ENCODE measurements at places on chromosomes 7 and 10. TPM values are rescaled to one million over a fixed set of nuclear protein-coding genes. Genes with fewer than 3 reads are reported as not detected.

HHEX gene
- 0.54 TPM for total RNA-seq

SMNDC1 gene
- 5.1 TPM for total RNA-seq

RFC2 gene
- total RNA-seq = 23.1 TPM

C7orf57 gene
- not detected for total RNA-seq

STAM gene
- 38.7 TPM for total RNA-seq

APBB1IP gene
- 9.4 TPM for total RNA-seq

- no peak overlapping the region for H3K4me3 ChIP-seq
- no peaks in the 10 kb centered on the region for H3K36me3 ChIP-seq
- peak overlapping the region; percentile 76 for H3K27ac ChIP-seq
- H3K27me3 ChIP-seq = no peaks in the 10 kb centered on the region
Measured at GRCh38 chr10:4082861-4083260, 297.9 kb upstream of the KLF6 start.

DNA sequence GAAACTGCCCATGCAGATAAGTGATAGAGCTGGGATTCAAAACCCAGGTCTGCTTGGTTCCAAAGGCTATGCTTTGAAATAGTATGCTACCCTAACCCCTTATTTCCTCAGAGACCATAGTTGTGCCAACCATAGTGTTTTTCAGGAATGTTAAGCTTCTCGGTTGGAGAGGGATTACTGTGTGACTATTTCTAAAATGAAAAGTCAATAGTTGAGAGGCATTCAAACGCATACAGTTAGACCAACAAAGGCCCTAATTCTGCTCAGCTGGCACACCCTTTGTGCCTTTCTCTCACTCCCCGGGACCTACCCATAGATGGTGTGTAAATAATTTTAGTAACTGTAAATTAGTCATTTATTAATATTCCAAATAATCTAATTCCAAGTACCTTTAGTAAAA, 64.6 kb upstream of the RNF148 start:
- H3K27me3 ChIP-seq = no peaks in the 10 kb centered on the region
- H3K27ac ChIP-seq = no peak overlapping the region
- no peak overlapping the region for H3K4me3 ChIP-seq
- no peaks in the 10 kb centered on the region for H3K4me1 ChIP-seq
- no peak for DNase-seq

- H3K27me3 ChIP-seq = peaks cover 42% of the 10 kb centered on the region
- no peaks in the 10 kb centered on the region for H3K36me3 ChIP-seq
- no peaks in the 10 kb centered on the region for H3K4me1 ChIP-seq
Measured at GRCh38 chr10:101772017-101772894, 3.7 kb downstream of the FGF8 start.

GRCh38 chr7:15720849-15721471, 34.5 kb upstream of the MEOX2 start:
- H3K36me3 ChIP-seq = no peaks in the 10 kb centered on the region
- no peak overlapping the region for H3K4me3 ChIP-seq
- no peaks in the 10 kb centered on the region for H3K27me3 ChIP-seq
- H3K27ac ChIP-seq = no peak overlapping the region
- no peaks in the 10 kb centered on the region for H3K4me1 ChIP-seq

GRCh38 chr7:83947260-83947659, 247.3 kb downstream of the SEMA3A start:
- H3K4me1 ChIP-seq = no peaks in the 10 kb centered on the region
- H3K27me3 ChIP-seq = no peaks in the 10 kb centered on the region
- no peak overlapping the region for H3K4me3 ChIP-seq
- H3K27ac ChIP-seq = no peak overlapping the region
- DNase-seq = peak; percentile 22

DNA sequence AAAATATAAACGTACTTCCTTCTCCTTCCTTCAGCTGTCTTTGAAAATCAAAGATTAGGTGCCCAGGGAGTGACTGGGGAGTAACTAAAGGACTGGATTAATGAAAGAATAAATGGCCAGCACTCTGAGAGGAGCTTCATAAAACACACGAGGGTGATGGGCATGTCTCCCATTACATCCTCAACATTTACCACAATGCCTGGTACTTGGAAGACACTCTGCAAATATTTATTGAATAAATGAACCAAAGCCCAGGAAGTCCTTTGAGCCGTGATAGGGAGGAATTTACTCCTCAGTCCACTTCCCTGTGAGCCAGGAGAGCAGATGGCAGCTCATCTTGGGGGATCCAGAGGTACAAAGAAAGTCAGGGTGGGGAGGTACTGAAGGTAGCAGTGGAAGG, 96.3 kb downstream of the RAB11FIP2 start:
- no peak overlapping the region for H3K4me3 ChIP-seq
- no peaks in the 10 kb centered on the region for H3K36me3 ChIP-seq
- DNase-seq = no peak
- H3K27me3 ChIP-seq = peaks cover 30% of the 10 kb centered on the region

DNA sequence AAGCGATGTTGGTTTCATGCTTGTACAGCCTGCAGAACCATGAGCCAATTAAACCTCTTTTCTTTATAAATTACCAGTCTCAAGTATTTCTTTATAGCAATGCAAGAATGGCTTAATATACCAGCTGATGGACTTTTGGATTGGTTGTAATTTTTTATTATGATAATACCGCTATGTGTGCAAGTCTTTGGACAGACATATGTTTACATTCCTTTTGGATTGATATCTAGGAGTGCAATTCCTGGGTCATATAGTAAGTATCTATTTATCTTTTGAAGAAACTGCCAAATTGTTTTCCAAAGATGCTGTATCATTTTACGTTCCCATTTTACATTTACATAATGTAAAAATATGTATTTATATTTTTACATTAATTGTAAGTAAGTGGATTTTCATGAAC, 81.2 kb upstream of the PIP4K2A start:
- H3K27me3 ChIP-seq = no peaks in the 10 kb centered on the region
- H3K36me3 ChIP-seq = no peaks in the 10 kb centered on the region

GRCh38 chr10:13515467-13515866, 13.3 kb downstream of the BEND7 start:
- H3K27ac ChIP-seq = no peak overlapping the region
- no peak overlapping the region for H3K4me3 ChIP-seq
- H3K36me3 ChIP-seq = no peaks in the 10 kb centered on the region
- no peaks in the 10 kb centered on the region for H3K27me3 ChIP-seq

DNA sequence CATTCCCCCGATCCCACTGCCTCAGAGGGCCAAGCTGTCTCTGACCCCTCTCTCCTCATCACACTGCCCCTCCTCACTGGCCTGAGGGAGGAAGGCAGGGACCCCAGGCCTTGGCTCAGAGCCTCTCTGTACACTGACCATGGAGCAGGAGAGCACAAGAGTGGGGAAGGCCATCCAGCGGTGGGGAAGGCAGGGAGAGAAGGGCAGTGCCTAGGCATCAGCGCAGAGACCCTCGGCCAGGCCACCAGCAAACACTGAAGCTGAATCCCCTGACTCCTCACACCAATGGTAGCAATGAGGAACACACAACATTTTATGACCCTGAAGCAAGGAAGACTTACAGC, 14.8 kb downstream of the OGDHL start:
- no peaks in the 10 kb centered on the region for H3K4me1 ChIP-seq
- H3K36me3 ChIP-seq = no peaks in the 10 kb centered on the region
- DNase-seq = no peak
- peaks cover 16% of the 10 kb centered on the region for H3K27me3 ChIP-seq

DNA sequence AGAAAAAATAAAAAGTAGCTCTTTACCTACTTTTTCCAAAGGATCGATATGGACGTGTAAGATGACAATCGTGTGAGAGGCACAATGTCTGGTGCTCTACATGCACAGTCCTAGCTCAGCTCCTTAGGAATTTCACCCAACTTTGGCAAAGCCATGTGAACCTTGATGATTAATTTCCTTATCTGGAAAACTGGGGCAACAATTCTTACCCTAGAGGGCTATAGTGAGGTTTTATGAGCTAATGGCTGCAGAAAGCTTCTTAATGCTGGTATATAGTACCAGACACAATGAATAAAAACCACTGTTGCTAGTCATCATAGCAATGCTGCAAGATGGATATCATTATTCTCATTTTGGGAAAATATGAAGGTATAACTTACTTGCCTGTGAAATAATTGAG, 202.7 kb downstream of the PARD3 start:
- peaks cover 7% of the 10 kb centered on the region for H3K4me1 ChIP-seq
- DNase-seq = peak; percentile 35

DNA sequence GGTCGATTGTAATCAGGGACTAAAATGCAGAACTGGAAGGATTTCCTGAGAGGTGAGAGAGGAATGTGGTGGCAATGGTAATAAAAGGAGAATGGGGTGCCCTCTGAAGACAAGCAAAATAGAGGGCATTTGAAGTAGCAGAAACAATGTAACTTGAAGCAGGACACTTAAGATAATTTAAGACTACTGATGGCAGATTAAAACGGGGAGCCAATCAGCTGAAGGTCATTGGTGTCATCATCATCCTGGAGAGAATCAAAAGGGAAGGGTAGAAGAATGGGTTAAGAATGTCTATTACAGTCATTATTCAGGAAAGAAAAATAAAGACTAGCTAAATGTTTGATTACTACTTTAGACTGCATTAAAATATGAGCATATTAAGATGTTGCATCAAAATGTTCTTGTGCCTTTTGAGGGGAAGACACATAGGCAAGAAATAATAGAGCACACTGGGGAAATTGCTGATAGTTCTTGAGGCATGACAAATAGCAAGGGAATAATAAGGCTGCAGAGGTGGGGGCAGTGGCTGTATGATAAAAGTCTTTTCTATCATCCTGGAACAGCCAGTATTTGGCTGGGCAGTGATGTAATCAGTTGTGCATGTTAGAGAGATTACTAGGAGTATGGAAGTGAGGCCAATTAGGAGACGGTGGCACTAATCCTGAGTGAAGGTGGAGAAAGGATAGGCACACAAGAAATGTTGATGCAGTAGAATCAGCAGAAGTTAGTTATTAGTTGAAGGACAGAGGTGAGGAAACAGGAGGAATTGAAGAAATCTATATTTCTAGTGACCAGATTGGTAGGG, 60.2 kb downstream of the CCDC71L start:
- no peaks in the 10 kb centered on the region for H3K27me3 ChIP-seq
- peaks cover 8% of the 10 kb centered on the region for H3K4me1 ChIP-seq
- DNase-seq = no peak
- H3K27ac ChIP-seq = no peak overlapping the region

GRCh38 chr10:79139124-79139835, 70.5 kb downstream of the ZMIZ1 start:
- H3K27me3 ChIP-seq = no peaks in the 10 kb centered on the region
- peaks cover 39% of the 10 kb centered on the region for H3K4me1 ChIP-seq
- peak overlapping the region; percentile 92 for H3K27ac ChIP-seq
- no peak overlapping the region for H3K4me3 ChIP-seq
- H3K36me3 ChIP-seq = peaks cover 17% of the 10 kb centered on the region

- no peaks in the 10 kb centered on the region for H3K27me3 ChIP-seq
- no peaks in the 10 kb centered on the region for H3K4me1 ChIP-seq
- no peak overlapping the region for H3K4me3 ChIP-seq
- no peak overlapping the region for H3K27ac ChIP-seq
- no peak for DNase-seq
Measured at GRCh38 chr7:2465928-2466327, 10.3 kb downstream of the GRIFIN start.

- peak overlapping the region; percentile 100 for H3K27ac ChIP-seq
- H3K27me3 ChIP-seq = no peaks in the 10 kb centered on the region
- DNase-seq = peak; percentile 85
- peak overlapping the region; percentile 81 for H3K4me3 ChIP-seq
Measured at GRCh38 chr7:130961128-130961601, 227.2 kb upstream of the KLF14 start.

GRCh38 chr10:35262436-35262835, 73.9 kb upstream of the CCNY start:
- peaks cover 15% of the 10 kb centered on the region for H3K4me1 ChIP-seq
- no peak overlapping the region for H3K27ac ChIP-seq
- peak; percentile 31 for DNase-seq
- H3K27me3 ChIP-seq = no peaks in the 10 kb centered on the region
- no peak overlapping the region for H3K4me3 ChIP-seq
- H3K36me3 ChIP-seq = no peaks in the 10 kb centered on the region

DNA sequence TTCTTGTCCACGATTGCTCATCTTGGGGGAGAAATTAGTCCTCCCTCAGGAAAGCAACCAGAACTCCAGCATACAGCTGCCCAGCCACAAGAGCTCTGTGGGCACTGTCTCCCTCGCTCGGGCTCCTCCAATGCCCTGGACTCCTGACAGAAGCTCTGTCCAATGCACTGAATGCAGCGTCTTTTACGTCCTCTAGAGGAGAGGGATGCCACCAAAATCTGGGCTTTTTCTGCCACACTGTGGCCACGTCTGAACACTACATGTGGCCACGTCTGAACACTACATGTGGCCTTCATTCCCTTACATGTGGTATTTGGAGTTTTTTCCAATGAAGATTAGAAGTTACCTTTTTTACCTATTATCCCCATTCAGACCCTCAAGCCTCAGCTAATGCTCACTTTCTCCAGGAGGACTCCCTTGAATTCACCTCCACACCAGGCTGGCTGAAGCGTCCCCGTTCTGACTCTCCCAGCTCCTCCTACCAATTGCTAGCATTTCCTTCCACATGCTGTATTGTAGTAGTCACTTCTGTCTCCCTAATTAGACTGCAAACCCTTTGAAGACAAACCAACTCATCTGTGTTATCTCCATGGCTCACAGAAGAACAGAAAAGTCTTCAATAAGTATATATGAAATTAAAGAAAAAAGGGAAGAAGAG, 134.3 kb upstream of the PDE1C start:
- H3K27me3 ChIP-seq = peaks cover 19% of the 10 kb centered on the region
- H3K36me3 ChIP-seq = no peaks in the 10 kb centered on the region
- H3K4me1 ChIP-seq = no peaks in the 10 kb centered on the region
- no peak overlapping the region for H3K27ac ChIP-seq
- peak; percentile 90 for DNase-seq

DNA sequence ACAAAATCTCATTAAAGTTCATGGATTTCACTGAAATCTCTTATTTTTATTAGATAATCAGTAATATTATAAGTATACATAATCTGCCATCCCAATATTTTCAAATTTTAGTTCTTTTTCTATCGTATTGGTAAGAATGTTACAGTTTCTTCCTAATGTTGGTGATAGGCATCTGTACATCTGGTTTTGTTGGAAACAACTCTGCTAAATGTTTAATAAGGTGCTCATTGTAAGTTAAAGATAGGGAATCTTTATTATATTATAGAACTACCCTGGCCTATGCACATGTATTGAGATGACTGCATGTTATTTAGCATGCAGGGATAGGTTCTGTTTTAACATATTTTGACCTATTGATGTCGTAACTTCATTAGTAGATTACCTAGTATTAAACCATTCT, 188.6 kb upstream of the PRPS1L1 start:
- no peak overlapping the region for H3K4me3 ChIP-seq
- peaks cover 13% of the 10 kb centered on the region for H3K4me1 ChIP-seq
- no peaks in the 10 kb centered on the region for H3K36me3 ChIP-seq
- H3K27ac ChIP-seq = no peak overlapping the region
- no peaks in the 10 kb centered on the region for H3K27me3 ChIP-seq
- no peak for DNase-seq

Measured in GM23248 (cell line).